ENCODE measurements at places on chromosomes 1 and 21. TPM values are rescaled to one million over a fixed set of nuclear protein-coding genes. Genes with fewer than 3 reads are reported as not detected.

OLIG2 gene
- 0.21 TPM for total RNA-seq

GRCh38 chr1:229238231-229238630 lies 32.7 kb upstream of the RAB4A start:
- no peak for DNase-seq

- DNase-seq: no peak
These were observed 988.1 kb upstream of the B3GALT2 start for GRCh38 chr1:194174528-194174927.

CHI3L2 gene
- total RNA-seq: 0.41 TPM

- no peak for DNase-seq
These were observed 151.2 kb upstream of the TNR start for GRCh38 chr1:175894581-175894980.

DNA sequence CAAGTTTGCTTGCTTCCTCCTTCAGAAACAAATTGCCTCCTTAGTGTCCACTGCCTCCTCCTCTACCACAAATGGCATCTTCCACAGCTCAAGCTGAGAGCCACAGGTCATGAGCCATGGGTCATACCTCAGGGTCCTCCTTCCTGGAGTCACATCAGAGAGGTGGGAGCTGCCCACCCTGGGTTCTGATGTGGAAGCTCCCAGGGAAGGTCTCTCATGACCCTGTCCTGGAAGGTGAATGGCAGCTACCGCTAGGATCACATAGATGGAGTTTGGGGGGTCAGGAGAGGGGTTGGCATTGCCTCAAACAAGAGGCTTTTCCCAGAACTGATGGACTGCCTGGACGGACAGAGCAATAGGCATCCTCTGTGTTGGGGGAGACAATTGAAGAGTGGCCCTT lies 321.4 kb downstream of the MATN1 start:
- no peak for DNase-seq

GFI1 gene
- total RNA-seq: 0.17 TPM

GRCh38 chr1:203690730-203691129 lies 64.1 kb downstream of the ATP2B4 start:
- no peak for DNase-seq

DNA sequence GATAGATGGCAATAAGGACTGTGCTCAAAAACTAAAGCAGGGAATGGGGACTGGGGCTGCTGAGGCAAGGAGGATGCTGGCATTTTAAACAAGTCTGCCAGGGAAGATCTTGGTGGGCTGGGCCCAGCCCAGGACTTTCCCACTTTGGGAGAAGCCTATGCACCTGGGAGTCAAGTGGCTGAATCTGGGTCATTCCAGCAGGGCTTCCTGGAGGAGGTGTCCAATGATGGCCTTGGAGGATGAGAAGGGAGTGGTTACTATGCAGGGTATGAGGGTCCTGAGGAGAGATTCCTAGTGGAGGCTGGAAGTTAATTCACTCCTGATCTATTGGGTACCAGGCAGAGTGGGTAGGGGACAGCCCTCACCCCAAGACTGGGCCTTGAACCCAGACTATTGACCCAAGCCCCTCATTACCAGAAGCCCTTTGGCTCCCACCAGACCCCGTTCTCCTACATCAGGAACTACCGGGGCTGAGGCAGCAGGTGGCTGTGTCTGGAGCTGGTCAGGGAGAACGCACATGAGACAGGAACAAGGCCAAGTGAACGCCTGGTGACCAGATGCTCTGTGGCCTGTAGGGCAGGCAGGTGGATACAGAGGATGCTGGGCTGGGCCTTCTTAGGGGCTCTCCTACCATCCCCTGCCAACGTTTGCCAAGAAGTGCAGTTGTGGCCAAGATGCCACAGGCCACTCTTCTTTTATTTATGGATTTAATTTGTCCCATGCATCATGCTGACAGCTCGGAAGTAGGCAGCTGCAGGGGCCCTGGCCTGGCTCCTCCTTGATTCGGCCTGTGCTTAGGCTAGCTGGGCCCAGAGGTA lies 18.3 kb upstream of the LRP8 start:
- DNase-seq: no peak

- peak; percentile 82 for DNase-seq
These were observed 32.3 kb downstream of the SLC66A1 start for GRCh38 chr1:19344372-19344810.

DNA sequence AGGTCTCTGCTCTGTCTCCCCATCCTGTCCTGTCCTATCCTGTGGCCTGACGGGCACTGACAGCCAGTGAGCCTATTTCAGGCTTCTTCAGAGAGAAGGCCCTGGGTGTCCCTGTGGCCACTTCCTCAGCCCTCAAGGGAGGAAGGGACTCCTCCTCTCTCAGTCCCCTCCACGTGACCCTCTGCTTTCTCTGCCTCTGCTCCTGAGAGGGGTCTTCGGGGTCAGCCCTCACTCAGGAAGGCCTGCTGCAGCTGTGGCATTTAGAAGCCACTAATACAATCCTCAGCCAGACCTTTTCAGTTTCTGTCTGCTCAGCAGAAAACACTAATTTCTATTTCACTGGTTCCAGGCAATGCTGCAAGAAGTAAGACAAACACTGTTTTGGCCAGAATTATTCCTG lies 43.6 kb upstream of the ETV3 start:
- no peak for DNase-seq

DNA sequence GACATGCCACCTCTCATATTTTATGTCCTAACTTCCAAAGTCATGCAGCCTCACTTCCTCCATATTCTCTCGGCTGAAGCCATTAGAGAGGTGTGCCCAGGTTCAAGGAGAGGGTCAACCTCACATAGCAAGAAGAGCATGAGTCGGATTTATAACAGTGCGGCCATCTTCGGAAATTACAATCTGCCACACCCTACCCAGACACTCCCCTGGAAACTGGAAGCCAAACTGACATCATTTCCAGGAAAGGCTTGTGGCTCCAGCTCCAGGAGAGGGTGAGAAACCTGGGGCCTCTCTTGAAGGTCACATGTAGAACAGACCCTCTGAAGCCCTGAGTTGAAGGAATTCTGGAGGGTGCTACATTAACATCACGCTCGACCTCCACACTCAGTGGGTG lies 73.5 kb downstream of the RRAGC start:
- DNase-seq: no peak

DNA sequence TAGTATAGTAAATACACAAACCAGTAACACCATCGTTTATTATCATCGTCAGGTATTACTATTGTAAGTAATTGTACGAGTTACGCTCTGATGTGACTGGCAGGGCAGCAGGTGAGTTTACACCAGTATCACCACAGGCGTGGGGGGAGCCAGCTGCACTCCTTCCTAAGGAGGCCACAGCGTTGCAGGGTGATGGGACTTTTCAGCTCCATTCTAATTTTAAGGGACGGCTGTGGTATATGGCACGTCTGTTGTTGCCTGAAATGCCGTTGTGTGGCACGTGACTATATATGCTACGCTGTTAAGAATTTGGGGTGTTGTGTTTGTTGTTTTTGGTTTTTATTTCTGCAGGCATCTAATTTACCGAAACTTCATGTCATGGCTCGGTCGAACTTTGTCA lies 164.8 kb upstream of the COL6A1 start:
- DNase-seq: no peak

DNA sequence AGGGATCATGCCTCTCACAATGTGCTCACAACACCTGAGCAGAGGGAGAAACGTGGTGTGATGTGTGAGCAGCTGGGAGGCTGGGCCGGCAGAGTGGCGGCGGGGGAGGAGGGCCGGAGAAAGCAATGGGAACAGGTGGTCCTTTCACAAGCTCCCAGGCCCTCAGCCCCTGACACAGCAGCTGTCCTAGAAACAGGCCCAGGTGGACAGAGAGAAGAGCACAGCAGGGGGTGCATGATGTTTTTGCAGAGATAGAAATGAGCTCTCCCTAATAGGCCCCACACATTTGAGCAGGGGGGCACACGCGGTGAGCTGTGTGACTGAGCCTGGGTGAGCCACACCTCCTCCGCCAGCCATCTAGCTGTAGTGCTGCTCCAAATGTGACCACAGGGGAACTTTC lies 7.6 kb upstream of the RGS16 start:
- DNase-seq: no peak

DNA sequence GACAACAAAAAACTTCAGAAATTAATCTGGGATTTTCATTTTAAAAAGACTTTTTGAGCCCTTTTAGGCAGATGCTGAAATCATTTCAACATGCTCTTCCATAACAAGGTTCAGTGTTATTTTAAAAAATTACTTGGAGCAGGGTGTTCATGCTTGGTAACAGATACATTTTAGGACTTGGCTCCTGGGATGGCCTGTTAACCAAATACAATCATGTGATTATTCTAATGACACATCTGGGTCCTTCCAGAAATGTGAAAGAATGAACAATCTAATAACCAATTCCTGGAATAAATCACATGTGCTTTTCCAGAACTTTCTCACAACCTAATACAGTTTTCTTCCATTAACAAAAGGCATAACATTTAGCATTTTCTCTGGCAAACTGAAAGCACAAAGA lies 379.8 kb upstream of the RUNX1 start:
- DNase-seq: no peak

CYYR1 gene
- 8.3 TPM for total RNA-seq

GRCh38 chr1:44542420-44543063 lies 131.7 kb downstream of the TMEM53 start:
- no peak for DNase-seq

GRCh38 chr1:179229214-179230140 lies at the start of gene ABL2:
TSS of gene ABL2 (minus strand) at chr1:179229677. CDS start at chr1:179229397, 280 bp downstream.
- peak; percentile 33 for DNase-seq

DNA sequence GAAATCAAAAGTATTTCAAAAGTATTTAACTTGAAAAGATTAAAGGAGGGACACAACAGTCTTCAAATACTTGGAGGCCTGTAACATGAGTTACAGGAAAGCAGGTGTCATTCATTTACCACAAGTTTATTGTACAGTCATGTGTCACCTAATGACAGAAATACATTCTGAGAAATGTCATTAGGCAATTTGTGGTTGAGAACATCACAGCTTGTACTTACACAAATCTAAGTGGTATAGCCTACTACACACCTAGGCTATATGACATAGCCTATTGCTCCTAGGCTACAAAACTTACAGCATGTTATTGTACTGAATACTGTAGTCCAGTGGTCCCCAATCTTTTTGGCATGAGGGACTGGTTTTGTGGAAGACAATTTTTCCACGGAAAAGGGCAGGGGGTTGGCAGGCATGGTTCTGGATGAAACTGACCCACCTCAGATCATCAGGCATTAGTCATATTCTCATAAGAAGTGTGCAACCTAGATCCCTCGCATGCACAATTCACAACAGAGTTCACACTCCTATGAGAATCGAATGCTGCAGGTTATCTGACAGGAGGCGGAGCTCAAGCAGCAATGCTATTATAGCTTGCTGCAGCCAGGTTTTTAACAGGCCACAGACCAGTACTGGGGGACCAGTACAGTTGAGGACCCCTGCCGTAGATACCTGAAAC lies 25.0 kb upstream of the PHTF1 start:
- DNase-seq: no peak

ZBTB7B gene
- 66.0 TPM for total RNA-seq
